Occipital lobe (tissue), 3 donors: ENCODE measurements at places on chromosomes 1 and 21.

DNA sequence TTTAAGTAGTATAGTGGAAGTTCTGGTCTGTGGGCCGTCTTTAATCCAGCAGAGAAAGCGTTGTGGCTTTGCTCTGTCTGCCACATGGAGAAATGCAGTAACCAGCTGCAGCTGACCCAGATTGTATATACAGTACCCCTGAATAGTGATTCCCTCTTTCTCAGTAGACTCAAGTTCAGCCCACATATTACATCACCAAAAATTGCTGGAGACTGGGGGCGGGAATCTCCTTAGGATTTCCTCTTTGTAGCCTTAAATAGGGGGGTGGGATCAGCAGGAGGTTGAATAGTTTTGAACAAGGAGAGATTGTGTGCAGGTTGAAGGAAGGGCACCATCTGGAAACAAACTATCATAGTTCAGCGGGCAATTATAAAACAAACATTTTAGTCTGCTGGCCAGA, at the start of gene ANGPTL1:
ANGPTL1 (minus strand) TSS at position 134 of the 400 bp plus-strand sequence. CDS start 5,301 bp downstream, outside the sequence.
- no peak for DNase-seq

DNA sequence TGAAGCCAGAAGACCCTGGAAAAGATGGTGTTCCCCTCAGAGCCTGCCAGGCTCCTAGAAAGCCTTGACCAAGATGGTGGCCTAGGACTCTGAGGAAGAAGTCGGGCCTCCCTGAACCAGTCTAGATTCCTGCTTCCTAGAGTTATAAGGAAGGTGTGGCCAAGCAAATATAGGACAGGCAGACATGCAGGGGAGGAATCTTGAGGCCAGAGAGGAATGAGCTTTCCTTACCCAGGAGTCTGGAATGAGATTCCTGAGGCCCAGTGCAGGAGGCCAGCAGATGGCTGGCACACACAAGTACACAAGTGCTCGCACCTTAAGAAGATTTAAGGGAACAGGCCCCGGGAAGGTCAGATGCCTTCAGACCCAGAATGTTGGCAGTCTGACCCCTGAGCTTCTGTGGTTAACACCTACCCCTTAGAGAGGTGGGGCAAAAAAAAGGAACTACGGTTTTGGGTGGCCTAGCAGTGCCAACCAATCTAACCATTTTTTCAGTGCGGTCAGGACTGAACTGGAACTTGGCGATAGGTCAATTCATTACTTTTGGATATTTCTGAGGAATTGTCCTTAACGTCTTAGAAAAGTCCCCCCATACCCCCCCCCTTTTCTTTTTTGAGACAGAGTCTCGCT, 73.3 kb downstream of the MDM4 start:
- DNase-seq, result no peak

DNA sequence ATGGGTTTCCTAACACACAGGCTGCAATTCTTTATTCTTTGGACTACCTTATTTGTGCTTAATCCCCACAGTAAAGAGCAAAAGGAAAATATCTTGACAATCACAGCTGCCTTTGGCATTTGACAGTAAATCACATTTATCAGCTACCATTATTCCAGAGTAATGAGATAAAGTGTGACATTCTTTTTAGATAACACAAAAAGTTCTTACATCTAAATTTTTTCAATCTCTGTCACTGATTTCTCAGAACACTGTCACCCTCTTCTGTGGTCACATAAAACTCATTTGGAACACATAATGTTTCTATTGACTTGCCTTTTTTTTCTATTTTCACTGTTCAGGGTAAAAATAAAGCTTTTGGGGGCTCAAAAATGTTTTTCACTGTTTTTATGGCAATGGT, 484.6 kb downstream of the LTN1 start:
- DNase-seq, result no peak

DNA sequence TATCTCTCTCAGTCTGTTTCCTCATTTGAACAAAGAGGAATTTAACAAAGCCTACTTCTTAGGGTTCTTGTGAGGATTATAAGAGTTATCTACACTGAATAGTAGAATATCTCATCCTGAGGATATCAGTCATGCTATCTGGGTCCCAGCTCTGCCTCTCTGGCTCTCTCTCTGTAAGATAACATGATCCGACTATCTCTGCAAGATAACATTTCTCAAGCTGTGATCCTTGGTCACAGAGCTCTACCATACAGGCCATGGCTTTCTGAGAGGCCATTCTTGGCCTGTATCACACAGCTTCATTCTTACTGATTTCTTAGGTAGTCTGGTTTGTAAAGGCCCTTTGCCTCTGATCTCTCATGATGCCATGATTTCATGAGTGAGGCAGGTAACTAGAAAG, 71.0 kb upstream of the TRABD2B start:
- no peak for DNase-seq

DNA sequence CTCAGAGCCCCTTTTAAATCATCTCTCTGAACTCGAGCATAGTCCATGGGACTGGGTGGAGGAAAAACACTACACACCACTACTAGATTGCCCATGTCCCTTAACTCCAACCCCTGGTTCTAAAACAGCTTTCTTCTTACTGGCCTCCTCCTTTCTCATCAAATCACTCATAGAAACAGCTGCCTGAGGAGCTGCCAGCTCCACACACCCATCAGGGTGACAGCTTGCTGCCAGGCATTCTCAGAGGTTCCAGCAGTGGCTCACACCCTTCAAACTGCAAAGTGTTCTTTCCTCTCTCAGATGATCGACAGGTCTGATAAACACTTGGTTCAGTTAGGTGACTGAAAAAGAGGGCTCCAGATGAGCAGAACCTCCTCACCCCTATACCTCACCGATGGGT, 543.0 kb upstream of the PLXNA2 start:
- no peak for DNase-seq

- no peak for DNase-seq
These were observed 1.3 kb downstream of the ARL8A start for GRCh38 chr1:202143011-202143767.

GRCh38 chr1:39205781-39206464, 1.4 kb downstream of the MACF1 start:
- DNase-seq, result no peak

GRCh38 chr1:9004700-9005394, 21.4 kb downstream of the SLC2A7 start:
- DNase-seq, result peak; percentile 32

DNA sequence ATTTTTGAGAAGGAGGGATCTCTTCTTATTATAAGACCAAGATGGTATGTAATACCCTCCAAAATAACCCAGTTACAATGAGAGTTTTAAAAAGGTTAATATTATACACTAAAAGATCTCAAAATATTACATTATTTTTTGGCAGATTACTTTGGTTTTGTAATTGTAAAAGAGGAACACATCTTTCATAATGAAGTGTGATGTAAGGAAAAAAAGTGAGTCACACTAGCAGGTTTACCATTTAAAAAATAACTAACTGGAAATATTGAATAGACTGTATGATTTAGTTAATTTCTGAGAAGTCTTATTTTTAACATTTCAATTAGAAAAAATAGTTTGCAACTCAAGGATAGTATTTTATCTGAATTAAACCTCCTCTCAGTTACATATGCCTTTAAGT, 1.1 kb downstream of the F5 start:
- no peak for DNase-seq

DNA sequence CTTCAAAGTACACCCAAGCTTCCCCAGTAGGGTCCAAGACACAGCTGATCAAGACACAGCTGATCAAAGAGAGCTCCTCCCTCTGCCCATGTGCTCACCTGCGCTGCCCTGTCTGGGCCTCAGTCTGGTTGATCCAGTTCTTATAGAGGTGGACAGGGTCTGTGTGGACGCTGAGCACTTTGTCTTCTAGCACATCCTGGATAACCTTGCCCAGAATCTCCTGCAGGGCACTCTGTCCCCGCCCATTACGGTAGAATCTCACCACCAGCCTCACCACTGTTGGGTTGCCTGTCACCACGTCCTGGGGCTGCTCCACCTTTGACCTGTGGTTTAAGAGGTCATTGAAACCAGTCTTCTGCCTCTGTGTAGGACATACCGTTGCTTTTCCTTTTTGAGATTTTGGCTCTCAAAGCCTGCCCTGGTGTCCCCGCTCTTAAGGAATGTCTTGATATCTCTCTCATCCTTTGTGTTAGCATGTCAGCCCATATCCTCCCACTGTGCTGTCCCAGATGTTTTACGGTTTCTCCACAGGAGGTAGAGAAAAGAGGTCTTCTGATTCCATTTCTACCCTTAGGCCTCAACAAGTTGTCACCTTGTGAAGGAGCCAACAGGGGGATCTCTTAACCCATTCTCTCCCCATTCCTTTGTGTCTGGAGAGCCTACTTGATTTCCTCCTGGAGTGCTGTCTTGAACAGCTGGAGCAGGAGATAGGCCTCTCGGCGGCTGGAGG, 33.5 kb downstream of the IQGAP3 start:
- no peak for DNase-seq

DNA sequence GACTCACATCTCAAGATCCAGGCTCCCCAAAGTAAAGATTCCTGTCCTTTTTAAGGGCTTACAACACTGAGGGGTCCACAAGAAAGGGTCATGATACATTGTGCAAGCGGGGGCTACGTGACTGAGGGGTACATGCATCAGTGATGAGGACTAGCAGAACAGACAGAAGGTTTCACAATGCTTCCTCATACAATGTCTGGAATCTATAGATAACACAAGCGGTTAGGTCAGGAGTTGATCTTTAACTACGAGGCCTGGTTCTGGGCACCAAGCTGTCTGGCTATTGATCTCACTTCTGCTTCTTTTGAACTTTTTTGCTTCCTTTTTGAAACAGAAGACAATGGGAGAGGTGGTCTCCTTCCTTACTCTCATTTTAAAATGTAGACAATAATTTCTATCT, 718.6 kb downstream of the AMY1C start:
- DNase-seq, result no peak

DNA sequence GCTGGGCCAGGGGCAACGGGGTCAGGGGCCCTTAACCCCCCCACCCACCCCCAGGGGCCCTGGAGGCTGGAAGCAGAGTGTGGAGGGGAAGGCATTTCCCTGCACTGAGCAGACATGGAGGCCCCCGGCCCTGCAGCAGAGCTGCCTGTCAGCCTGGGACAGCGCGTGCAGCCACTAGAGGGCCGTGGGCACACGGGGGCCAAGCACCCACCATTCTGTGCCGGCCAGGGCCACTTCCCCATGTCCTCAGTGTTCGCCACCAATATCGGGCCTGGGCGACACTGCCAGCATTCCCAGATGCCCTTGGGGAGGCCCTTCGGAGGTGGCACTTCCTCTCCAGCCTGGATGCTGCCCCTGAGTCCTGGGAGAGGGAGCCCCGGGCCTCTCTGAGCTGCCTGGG, 23.2 kb upstream of the ARHGEF16 start:
- no peak for DNase-seq

DNA sequence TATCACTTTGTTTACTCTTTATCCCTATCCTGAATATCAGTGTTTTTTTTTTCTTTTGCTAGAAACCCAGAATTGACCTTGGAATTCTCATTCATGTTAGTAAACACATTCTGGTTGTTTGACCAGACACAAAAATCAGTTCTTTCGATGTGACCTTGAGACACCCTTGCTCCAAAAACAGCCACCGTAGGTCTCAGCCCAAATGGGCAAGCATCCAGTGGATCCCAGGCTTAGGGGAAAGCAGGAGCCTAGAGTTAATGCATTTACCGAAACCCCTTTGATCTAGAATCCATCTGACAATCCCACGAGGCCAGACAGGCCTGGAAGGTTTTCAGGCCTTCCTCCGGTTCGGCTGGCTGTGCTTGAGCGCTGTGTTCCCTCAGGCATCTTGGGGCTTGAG, 47.6 kb downstream of the IRF2BP2 start:
- DNase-seq, result no peak

DNA sequence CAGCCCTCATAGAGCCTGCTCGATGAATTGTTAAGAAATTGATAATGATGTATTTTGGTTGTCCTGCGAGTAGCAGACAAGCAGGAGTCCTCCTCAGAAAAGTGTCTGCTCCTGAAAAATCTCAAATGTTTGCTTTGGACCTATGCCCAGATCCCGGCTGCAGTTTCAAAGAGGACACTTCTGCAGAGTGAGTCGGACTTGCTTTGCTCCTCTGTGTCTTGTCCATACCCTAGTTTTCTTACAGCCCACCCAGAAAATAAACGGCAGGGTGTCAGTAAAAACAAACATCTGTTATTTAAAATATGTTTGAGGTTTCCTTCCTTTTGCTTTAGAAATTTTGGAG, 2.8 kb downstream of the S100A10 start:
- DNase-seq, result no peak

- peak; percentile 39 for DNase-seq
These were observed 756 bp downstream of the ANKRD13C start for GRCh38 chr1:70353601-70354331.

GRCh38 chr1:157696966-157697628, 3.5 kb downstream of the FCRL3 start:
- DNase-seq, result no peak

DNA sequence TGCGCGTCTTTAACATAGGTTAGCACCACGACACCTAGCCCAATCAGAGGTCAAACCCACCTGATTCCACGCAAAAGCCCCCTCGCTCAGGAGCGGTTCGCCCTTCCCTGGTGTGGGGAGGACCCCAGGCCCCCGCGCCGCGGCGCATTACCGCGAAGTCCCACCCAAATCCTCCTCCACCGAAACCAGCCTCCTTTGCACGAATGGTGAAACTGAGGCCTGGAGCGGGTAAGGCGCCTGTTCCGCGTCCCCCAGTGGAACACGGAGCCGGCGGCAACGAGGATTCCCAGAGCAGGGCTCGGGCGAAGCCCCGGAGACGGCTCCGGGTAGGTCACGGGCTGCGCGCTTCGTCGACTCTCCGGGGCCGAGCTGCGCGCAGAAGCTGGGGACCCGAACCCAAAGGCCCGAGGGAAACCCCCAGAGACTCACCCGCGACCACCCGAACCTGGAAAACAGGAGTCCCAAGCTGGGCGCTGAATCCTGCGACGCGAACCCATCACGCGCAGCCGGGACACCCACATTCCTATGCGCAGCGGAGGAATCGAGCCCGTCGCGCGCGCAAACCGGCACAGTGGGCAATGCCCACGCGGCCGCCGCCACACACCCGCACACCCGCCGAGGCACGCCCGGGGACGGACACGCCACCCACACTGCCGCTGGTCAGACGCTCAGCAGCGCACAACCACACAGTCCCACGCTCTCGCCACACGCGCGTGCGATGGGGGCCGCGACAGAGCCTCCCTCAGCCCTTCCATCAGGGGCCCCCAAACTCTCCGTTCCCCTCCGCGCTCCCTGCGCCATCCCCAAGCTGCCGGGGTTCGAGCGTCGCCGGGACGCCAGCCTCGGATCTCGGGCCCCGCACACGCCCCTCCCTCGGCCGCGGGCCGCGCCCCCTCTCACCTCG, 507 bp downstream of the GLIS1 start:
- peak; percentile 47 for DNase-seq

- no peak for DNase-seq
These were observed 143.0 kb downstream of the RERE start for GRCh38 chr1:8674481-8674880.

DNA sequence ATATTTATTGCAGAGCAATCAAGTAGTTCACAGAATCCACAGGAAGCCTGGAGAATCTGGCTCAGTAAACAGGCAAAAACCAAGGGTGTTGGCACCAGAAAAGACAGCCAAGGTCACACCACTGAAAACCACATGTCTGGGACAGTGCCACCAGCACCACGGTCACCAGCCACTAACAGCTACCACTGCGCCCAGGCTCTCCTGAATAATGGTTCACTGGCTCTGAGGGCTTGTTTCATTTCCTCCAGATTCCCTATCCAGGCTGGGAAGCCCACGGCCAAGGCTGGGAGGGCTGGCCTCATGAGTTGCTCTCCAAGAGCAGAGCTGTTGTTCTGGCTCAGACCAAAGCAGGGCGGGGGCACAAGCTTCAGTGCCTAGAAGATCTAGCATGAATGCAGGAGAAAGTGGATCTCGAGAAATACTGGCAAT, 54.5 kb upstream of the PTGFRN start:
- DNase-seq, result no peak
